ENCODE measurements at places on chromosomes 2 and 18.

DNA sequence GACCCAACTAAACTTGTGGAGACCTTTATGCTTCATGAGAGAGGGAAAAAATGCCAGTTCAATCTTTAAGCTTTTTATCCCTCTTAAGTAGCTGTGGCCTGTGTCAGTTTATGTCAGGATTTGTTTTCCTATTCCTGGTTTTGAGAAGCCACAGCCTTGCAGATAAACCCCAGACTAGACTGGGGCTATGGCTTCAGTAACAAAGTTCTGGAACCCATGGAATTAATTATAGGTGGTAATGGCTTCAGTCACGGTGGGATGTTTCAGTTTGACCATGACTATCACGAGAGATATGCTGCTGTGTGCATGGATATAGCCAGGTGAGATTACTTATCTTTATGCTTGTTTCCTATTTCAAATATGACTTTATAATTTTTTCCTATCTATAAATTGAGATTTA is 134.8 kb downstream of the RAPGEF4 start:
- no peak for DNase-seq

- no peak for DNase-seq
These were observed 7.7 kb downstream of the FBXO15 start for GRCh38 chr18:74139888-74140287.

DNA sequence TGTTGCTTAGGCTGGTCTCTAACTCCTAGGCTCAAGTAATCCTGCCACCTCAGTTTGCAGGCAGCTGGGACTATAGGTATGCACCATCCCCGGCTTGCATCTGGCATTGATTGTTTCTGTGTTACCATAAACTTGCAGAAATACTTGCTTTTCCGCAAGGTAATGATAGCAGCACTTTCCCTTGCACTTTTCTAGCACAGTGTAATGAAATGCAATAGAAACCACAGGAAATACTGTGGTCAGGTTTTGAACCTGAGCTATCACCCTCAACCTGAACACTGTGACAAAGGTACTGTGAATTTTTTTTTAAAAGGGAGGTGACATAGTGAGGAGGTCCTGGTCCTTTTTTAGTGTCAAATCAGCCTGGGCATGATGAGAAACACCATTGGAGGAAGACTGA is 38.3 kb downstream of the DHRS9 start:
- no peak for DNase-seq

GRCh38 chr2:201223089-201224073 is 37.0 kb upstream of the CASP8 start:
- no peak for DNase-seq

- no peak for DNase-seq
These were observed 29.7 kb downstream of the MAP3K2 start for GRCh38 chr2:127358044-127358443.

- DNase-seq = no peak
These were observed 176.8 kb upstream of the CELF4 start for GRCh38 chr18:37742436-37742835.

DNA sequence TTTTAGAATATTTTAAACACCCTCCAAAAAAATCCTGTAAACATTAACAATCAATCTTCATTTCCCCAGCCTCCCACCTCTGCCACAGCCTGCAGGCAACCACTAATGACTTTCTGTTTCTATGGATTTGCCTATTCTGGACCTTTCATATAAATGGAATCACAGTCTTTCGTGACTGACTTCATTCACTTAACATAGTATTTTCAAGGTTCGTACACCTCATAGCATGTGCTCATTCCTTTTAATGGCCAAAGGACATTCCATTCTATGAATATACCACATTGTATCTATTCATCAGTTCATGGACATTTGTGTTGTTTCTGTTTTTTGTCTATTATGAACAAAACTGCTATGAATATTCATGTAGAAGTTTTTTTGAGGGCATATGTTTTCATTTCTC is 48.5 kb downstream of the NAT8 start:
- no peak for DNase-seq

All from activated CD4-positive, alpha-beta T cell treated with anti-CD3 and anti-CD28 coated beads for 1 hour (primary cell).